ENCODE measurements at places on chromosomes 3 and 15.
A peak's percentile ranks its signal among the peaks of the same experiment; 100 is the strongest.

DNA sequence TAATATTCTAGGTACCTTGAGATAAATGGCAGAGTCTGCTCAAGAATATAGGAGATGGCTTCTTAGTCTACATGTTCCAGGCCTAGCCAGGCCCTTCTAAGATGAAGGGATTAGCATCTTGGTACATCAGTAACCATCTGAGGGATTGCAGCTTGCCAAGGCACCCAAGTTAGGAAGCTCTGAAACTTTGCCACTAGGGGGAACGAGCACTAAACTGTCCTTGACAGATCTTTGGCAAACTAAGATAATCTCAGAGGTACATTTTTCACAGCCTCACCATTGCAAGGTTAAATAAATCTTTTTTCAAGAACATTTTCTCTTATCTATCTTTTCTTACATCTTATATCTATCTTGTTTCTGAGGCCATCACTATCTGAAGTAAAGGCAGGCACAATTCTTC, 351.2 kb downstream of the RAP2B start:
- DNase-seq, result peak; percentile 19

DNA sequence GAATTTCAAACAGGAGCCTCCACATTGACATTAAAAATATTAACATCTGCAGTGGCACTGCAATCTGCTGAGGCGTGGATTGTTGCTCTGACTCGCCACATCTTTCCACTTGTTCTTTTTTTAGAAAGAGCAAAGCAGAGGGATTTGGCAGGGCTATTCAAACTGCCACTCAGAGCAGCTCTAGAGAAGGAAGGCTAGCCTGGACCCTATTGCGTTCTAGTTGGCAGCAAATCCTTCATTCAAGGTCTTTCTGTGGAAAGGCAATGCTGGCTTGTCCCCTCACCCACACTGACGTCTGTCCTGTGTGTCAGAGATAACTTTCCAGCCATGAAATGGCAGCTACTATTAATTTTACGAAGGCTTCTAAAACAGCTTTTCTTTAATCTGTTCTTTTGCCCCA, 483.2 kb upstream of the SGO1 start:
- DNase-seq, result peak; percentile 49

GRCh38 chr15:59158701-59159034, 48.0 kb upstream of the LDHAL6B start:
- DNase-seq, result no peak

DNA sequence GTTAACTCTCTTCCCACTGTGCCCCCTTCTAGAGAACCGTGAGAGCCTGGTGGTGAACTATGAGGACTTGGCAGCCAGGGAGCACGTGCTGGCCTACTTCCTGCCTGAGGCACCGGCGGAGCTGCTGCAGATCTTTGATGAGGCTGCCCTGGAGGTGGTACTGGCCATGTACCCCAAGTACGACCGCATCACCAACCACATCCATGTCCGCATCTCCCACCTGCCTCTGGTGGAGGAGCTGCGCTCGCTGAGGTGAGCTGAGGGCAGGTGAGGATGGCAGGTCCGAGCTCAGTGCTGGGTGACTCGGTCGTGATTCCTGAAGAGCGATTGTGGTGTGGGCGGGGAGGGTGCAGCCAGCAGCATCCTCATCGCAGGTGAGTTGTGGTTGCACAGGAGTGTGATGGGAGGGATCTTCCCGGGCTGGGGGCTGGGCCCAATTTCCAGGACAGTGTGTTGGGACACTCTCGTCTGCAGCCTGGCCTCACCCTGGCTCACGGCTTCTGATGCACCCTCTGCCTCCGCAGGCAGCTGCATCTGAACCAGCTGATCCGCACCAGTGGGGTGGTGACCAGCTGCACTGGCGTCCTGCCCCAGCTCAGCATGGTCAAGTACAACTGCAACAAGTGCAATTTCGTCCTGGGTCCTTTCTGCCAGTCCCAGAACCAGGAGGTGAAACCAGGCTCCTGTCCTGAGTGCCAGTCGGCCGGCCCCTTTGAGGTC, 8.0 kb downstream of the MCM2 start:
- no peak for DNase-seq

GRCh38 chr15:60005352-60006202, 1.5 kb downstream of the FOXB1 start:
- DNase-seq, result no peak

DNA sequence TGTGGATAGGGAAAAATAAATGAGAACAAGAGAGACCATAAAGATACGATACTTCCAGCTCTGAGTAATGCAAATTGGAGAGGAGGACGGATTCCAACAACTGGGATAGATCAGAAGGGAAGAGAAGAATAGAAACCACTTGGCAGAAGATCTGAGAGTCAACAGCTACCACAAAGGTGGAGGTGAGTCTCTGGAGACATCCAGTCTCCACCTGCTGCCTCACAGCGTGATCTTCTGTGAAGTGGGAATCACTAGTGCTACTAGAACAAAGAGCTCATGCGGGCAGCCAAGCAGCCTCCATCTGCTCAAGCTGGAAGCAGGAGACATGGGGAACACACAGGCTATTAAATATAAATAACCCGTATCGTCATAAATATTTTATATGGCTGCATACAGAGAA, 558.5 kb upstream of the CFAP20DC start:
- no peak for DNase-seq

- DNase-seq, result no peak
These were observed 20.2 kb downstream of the ITGA11 start for GRCh38 chr15:68411735-68412134.

GRCh38 chr3:87361956-87362355, 85.6 kb upstream of the POU1F1 start:
- DNase-seq, result no peak

- DNase-seq, result no peak
These were observed 68.0 kb upstream of the MBNL1 start for GRCh38 chr3:152200476-152201420.

DNA sequence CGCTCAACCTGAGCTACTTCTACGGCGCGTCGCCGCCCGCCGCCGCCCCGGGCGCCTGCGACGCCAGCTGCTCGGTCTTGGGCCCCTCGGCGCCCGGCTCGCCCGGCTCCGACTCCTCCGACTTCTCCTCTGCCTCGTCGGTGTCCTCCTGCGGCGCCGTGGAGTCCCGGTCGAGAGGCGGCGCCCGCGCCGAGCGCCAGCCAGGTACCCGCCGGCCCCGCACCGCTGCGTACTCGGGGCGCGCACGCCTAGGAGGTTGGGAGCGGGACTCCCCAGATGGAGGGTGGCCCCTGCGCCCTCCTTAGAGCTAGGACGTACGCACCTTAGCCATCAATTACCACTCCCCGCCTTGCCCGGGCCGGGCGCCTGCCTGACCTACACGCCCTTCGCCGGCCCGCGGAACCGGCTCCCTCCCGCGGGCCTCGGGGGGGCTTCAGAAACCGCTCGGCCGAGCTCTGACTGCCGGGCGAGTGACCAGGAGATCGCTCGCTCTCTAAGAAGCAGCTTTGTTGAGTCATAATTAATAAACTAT, 466 bp downstream of the NFKBIZ start:
- peak; percentile 36 for DNase-seq

- DNase-seq, result no peak
These were observed 561.3 kb downstream of the IGSF11 start for GRCh38 chr3:118473343-118473742.

DNA sequence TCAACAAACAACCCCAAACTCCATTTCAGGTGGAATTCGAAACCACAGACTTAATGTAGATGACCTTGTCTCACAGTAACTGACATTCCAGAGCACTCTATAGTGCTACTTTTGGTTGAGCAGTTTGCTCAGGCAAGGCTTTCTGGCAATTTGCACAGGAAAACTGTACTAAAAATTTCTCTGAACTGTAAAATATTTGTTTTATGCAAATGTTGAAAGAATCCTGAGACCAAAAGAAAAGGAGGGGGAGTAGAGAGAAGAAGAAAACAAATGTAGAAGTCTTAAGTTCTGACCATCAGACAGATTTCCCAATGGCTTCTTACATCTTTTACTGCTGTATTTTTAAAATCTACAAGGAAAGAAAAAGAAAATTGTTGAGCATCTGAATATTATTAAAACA, 53.5 kb downstream of the DTWD1 start:
- DNase-seq, result peak; percentile 37

- peak; percentile 71 for DNase-seq
These were observed 1.6 kb downstream of the SPRED1 start for GRCh38 chr15:38254051-38254883.

GRCh38 chr3:139534992-139535879, 4.3 kb downstream of the RBP1 start:
- no peak for DNase-seq

DNA sequence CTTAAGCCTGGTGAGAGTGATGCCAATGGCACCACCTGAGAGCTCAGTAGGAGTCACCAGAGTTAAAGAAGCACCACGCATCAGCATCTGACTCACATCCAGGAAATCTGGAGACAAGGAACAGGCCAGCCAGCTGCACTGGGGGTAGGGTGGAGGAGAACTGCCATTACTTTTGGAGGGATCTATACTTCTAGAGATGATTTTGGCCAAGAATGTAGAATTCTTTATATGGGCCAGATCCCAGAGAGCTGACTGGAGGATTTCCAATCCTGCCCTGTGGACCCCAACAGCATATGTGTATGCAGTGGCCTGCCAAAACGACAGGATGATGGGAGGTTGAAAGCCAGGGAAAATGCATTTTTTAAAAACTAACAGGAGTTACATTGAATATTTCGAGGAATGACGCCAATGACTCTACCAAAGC, 29.8 kb downstream of the CCR3 start:
- DNase-seq, result no peak

- DNase-seq, result no peak
These were observed 304.4 kb downstream of the DOCK3 start for GRCh38 chr3:50978991-50979667.

DNA sequence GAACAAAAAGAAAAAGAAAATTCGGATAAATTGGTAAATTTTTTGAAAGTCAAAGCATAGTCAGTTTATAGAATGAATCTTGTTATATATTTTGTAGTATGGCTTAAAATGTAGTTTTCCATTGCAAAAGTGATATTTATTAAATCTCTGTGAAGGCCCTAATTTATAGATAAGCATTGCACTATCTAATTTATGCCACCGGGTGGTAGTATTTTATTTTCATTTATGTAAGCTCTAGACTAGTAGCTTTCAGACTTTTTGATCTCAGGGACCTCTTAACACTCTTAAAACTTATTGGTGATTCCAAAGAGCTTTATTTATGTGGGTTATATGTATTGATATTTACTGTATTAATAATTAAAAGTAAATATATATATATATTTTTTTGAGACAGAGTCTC, 133.9 kb upstream of the LRRFIP2 start:
- DNase-seq, result peak; percentile 27

DNA sequence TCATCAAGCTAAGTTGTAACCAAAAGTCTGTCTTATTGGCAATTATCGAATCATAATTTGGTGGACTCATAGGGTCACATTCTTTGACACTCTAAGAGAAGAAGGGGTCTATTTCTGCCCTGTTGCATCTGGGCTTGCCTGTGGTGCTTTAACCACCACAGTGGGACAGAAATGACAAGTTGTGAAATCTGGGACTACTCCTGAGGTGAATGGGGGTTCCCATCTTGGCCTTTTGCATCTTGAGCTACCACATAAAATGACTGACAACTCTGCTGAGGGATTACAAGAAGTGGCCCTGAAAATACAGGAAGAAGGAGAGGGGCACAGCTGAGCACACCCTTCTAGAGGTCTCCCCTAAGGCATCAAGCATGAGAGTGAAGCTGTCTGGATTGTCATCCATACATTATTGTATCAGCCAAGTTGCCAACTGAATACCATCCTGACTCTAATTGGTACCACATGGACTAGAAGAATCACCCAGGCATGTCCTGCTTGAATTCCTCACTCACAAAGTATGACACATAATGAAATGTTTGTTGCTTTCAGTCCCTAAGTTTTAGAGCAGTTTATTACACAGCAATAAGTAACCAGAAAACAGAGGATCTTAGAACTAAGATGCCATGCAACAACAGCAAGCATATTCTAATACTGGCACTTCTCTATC, 306.5 kb downstream of the ROBO1 start:
- DNase-seq, result peak; percentile 1

- DNase-seq, result peak; percentile 79
These were observed 36.0 kb upstream of the COLQ start for GRCh38 chr3:15557511-15557946.

GRCh38 chr15:67240235-67241131, 14.0 kb downstream of the AAGAB start:
- DNase-seq, result no peak

DNA sequence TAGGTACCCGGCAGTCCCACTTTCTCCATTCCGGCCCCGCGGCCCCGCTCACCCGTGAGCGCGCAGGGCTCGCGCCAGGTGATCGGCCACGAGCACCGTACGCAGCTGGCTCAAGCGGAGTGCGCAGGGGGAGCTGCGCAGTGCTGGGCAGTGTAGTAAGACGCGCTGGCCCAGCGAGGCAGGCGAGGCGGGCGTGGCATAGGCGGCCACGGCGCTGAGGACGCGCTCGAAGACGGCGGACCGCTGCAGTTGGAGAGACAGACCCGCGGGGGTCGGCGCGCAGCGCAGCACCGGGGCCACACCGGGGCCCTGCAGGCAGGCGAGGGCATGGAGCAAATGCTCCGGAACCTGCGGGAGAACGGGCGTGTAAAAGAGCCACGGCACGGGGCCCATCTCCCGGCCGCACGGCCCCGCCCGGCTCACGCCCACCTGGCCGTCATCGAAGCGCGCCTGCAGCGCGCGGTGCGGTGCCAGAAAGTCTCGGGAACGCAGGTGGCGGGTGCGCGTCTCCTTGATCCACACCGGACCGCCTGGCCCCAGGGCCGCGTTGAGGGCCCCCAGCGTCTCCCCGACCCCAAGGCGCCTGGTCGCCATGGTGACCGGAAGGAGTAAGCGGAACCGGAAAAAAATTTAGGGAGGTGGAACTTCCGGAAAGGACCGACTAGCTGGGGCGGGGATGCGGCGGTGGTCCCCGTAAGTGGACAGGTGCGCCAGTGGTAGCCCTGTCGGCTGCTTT, at the start of gene DALRD3:
Gene DALRD3 (minus strand): TSS at position 610 of the 736 bp plus-strand sequence. CDS start 16 bp downstream, at position 594.
- peak; percentile 66 for DNase-seq

DNA sequence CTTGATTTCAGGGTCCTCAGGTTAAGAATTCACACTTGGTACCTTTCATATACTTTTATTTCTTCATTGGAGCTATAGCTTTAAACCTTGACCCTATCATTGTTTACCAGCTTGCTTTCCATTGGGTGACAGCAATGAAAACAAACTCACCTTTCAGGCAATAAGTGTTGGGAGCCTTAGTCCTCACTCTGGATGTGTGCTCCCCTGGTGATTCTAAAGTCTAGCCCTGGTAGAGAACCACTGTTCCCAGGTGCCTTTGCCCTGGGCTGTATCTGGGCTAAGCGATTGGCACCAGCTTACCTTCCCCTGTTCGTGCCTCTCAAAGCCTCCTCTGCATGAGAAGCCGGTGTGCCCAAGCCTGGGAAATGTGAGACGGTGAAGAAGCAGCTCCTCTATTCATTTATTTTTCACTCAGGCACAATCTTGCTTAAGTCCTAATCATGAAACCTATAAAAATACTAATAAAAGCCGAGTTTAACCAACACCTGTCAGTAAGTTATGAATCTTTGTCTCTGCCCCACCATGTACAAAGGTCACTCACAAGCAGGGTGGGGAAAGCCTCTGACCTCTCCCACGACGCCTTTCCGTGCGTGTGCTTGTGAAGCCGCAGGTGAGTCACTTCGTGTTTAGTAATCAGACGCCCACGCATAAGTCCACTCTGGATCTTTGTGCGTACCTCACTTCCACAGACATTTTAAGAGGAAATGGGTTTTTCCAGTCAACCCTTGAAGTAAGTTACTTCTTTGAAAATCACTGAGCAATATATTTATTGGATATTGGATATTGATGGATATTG, 12.8 kb upstream of the ARRDC4 start:
- no peak for DNase-seq

GRCh38 chr3:162632672-162633071, 1136.1 kb downstream of the OTOL1 start:
- no peak for DNase-seq

Measured in EH (cell line).